NCI-H2029 treated with DMSO at 0.1 percent for 48 hours (cell line): ENCODE measurements at places on chromosomes 5 and 9.

GRCh38 chr9:4739587-4740387 lies 1.2 kb downstream of the AK3 start:
- no peak for DNase-seq

GRCh38 chr9:22035591-22036011 lies 26.5 kb upstream of the CDKN2B start:
- no peak for DNase-seq

DNA sequence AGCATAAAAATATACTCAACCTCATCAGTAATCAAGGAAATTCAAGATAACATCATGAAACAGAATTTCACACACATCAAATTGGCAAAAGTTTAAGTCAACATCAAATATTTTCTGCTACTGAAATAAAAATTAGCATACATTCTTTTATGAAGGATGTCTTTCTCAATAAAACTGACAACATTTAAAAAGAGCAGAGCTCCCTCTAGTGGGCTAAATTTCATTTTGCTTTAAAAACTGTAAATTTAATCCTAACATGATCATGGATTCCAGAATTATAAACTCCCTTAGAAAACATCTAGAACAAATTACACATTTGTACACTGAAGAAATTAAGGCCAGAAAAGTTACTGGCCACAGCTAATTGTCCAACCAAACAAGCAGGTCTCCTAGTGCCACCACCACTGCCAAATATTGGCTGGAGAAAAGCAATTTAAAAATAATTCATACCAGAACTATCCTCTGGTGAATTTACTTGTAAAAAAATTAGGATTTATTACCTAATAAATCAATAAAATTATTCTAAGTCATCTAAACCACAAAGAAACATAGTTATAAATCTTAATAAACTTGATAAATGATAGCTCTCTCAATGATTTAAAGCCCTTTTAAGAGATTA lies 31.2 kb downstream of the DEPDC1B start:
- no peak for DNase-seq

DNA sequence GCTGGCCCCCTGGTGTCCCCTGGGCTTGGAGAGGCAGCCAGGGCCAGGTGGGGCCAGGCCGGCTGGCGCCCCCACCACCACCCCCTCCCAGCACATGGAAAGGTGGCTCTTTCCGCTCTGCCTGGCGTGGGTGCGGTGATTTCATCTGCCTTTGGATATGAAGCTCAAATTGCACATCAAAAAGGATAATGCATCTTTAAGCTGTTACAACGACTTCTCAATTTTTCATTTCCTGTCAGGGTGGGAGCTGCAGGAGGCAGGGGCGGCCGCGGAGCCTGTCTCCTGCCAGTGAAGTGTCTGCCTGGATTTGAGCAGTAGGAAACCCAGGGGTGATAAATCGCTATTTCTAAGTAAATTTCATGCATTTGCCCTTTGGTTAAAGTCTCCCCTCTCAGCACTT lies 169.2 kb upstream of the MVB12B start:
- DNase-seq = no peak

DNA sequence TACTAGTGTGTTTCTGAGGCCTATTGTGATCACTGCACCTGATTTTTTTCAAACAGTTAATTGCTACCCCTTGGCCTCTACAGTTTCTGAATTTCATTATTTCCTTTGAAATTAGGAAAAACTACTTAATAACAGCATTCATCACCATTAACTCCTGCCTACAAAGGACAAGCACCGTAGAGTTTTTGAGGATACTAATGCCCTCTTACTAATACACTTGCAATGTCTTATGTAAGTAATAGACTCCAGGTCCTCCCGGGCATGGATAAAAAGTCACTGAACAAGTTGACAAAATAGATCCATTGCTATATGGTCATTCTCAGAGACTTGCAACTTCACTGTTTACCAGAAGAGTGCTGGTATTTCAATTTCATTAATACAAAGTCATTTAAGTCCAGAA lies 1172.5 kb downstream of the CDH12 start:
- no peak for DNase-seq

GRCh38 chr9:21831841-21832509 lies 29.5 kb downstream of the MTAP start:
- no peak for DNase-seq

- no peak for DNase-seq
Measured at GRCh38 chr9:99749641-99750040, 72.0 kb upstream of the NR4A3 start.

GRCh38 chr5:8478326-8478725 lies 609.4 kb downstream of the MTRR start:
- DNase-seq = no peak

DNA sequence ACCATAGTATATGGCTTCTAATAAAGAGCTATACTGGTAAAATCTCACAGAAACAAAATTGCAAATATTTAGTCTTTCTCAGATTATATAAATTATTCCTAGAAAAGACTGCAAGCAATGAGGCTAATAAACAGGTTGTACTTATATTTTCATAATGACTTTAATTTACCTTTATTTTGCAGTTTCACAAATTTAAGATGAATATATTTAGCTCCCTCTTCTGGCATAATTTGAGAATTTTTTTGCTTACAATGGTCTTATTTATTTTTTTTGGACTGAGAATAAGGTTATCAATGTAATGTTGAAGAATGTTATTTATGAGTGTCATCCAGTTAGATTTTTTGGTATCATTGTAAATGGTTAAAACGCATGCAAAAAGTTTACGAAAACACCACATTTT lies 56.7 kb downstream of the PIK3R1 start:
- DNase-seq = no peak

DNA sequence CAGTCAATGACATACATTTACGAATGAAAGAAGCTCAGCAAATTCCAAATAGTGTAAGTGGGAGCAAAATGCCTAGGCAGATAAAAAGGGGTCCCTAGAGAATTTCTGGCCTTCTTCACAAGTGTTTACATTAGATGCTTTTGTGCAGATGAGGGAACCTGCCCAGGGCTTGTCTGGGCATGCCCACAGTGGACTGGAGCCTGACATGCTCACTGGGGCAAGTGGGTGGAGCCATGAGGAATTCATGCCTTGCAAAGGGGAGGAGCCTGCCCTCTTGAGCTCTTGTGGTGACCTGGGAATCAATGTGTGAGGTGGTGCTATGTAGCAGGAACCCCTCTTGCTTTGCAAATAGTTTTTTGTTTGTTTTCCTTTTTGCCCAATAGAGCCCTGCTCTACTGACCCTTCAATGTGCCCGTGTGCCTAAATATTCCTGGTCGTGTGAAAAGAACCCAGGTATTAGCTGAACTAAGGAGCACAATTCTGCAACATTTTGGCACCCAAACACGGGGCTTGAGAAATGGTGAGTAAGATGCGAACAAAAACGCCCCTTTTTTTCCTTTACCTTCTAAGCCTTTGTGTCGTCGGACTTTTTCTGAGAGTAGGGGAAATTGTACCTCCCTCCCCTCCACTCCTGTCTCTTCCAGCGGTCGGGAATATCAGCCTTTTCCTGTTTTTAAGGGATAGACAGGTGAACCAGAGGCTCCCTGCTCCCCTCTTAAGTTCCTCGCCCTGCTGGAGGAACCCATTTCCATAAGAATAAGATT lies 433.8 kb upstream of the CDH9 start:
- no peak for DNase-seq

DNA sequence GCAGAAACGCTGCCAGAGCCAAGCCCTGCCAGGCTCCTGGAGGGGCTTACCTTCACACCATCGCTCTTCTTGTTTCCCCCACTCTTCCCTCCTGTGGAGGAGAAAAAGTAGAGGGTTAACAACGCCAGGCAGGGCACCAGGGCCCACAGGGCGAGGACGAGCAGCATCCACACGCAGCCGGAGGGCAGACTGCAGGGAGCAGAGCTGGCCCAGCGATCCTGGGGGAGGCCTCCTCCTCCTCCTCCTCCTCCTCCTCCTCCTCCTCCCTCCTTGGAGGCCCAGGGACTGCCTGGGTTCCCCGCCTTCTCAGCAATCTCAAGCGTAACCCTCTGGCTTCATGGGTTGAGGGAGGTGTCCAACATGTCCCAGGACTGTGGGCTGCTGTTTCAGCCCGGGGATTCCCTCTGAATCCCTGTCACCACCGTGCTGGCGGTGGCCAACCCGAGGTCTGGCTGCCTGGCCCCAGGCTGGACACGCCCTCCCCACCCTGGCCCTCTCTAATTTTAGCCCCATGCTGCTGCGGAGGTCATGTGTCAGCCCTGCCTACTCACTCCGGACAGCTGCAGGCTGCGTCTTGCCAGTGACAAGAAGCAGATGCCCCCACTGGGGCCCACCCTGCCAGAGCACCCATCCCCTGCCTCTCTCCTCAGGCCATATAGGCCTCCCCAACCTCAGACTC lies 44.3 kb downstream of the CAMK2A start:
- no peak for DNase-seq

GRCh38 chr9:13587571-13587970 lies 308.1 kb upstream of the MPDZ start:
- DNase-seq = no peak

DNA sequence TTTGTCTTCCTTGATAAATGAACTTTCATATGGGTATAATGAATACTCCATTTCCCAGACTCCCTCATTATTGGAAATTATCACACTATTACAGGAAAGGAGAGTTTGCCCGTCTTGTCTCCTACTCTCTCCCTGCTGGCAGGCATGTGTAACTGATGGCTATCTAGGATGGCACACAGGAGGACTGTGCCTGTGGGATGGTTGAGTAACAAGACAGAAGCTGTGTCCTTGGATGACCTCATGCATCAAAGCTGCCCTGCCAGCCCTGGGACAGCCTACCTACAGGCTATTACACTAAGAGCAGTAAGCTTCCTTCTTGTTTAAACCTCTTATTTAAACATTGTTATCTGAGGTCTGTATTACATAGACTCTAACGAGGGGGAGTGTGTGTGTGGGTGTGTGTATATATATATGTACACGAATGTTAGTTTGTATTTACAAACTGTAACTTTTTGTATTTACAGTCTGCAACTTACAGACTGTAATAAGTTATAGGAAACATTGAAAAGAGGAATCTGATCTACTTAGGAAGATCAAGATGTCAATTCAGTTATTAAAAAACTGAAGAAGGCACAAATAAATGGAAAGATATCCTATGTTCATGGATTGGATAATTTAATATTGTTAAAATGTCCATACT lies 247.6 kb upstream of the ACO1 start:
- DNase-seq = no peak

GRCh38 chr5:7261049-7261448 lies 134.9 kb upstream of the ADCY2 start:
- DNase-seq = peak; percentile 41

DNA sequence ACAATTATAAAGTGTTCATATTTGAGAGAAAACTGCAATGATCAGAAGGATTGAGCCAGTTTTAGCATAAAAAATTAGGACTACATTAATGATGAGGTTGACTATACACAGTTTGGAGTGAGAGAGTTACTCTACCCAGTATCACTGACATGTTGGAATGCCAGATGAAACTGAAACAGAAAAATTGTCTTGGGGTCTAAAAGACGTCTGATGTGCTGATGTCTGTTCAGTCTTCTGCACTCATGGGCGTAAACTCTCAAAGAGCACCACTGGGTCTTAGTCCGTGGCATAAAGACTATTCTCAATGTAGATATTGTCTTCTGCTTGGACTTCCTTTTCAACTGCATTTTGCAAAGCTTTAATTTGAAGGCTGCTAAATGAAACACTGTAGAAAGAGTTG lies 29.5 kb downstream of the HAVCR1 start:
- no peak for DNase-seq
